Activated T-cell treated with anti-CD3 and anti-CD28 coated beads for 24 hours (primary cell): ENCODE measurements at places on chromosomes 6 and 20.

DNA sequence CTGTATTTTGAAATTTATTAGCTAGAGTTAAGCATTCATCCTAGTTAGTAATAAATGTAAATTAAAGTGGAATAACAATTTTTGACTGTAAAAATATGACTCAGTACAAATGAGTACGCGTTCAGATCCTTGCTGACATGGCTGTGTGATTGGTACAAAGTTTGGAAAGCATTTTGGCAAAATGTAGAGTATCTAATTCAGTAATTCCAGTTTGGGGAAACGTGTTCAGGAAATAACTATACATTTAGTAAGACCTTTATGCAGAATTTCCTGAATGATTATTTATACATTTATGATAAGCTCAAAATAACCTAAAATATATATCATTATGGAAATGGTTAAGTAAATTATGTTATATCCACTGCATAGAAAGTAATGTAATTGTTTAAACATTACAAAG, 8.0 kb downstream of the VTA1 start:
- no peak for DNase-seq

- DNase-seq: no peak
Measured at GRCh38 chr6:26502626-26503025, 2.5 kb downstream of the BTN1A1 start.

DNA sequence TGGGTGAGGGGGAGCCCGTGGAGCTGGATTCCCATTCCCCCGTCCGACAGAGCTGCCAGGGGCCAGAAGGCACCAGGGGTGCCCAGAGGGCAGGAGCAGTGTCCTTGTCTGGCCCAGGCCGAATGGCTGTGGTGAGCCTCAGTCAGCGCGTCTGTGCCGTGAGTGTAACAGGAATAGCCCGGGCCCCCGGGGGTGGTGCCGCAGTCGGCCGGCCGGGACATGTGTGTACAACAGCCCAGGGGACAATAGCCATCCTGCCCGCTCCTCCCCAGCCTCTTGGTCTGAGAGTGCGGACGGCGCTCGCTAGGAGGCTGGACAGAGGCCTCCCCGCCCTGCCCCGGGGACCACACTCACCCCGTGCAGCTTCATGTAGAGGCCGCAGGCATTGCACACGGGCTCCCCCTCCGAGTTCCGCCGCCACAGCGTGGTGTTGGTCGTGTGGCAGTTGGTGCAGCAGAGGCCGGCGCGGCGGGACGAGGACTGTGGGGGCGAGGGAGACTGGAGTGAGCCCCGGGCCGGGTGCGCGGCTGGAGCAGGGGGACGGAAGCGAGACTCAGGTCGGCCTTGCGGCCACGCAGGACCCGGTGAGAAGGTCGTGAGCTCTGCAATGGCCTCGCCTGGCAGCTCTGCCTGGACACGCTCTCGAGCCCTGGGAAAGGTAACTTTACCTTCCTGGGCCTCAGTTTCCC, 9.6 kb downstream of the GATA5 start:
- DNase-seq: no peak

DNA sequence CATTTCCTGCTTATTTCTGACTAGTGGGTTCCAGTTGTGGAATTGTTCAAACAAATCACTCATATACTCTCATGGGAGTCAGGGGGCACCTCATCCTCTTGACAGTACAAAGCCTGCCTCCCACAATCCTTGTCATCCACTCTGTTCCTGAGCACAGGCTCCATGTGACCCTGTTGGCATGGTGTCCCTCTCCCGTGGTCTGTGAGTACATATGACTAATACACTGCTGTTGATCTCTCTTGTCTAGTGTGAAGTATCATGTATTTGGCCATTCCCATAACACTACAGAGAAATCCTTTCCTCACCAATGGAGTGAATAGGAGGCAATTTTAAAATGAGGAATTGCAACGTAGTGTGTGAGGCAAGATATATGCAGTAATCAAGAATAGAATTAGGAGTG, 185.3 kb downstream of the OGFRL1 start:
- no peak for DNase-seq

- DNase-seq: no peak
Measured at GRCh38 chr6:1946583-1946982, 298.8 kb downstream of the GMDS start.

DNA sequence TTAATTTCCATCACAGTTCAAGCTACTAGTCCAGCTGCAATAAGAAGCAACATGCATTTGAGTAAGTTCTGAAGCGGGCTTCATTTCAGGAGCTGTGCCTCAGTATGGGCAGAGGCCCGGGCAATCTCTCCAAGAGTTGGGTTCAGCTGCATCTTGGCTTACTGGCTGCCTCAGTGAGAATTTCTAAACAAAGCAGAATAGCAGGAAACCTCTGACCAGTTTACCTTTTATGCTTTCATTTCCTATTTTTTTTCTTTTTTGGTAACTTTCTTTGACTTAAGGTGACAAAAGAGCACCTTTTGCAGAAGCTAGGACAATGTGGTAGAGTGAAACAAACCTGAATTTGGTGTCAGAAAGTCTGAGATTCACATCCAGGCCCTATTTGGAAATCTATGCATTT, 51.0 kb upstream of the FBXO30 start:
- no peak for DNase-seq

DNA sequence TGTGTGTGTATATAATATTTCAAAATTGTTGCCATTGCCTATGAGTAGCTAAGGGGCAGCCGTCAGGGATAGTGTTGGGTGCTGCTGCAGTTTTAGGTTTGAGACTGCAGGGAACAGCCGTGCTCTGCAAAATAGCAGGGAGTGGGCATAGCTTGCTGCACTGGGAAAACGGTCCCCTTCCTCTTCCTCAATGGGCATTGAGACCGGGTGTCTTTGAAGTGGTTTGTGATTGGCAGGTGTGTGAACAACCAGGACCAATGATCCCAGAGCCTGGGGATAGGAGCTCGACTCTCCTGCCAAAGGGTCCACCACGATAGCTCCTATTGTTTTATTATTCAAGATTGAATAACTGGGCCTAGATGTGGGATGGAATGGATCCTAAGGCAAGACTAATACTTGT, 5.1 kb upstream of the EBF4 start:
- DNase-seq: no peak

DNA sequence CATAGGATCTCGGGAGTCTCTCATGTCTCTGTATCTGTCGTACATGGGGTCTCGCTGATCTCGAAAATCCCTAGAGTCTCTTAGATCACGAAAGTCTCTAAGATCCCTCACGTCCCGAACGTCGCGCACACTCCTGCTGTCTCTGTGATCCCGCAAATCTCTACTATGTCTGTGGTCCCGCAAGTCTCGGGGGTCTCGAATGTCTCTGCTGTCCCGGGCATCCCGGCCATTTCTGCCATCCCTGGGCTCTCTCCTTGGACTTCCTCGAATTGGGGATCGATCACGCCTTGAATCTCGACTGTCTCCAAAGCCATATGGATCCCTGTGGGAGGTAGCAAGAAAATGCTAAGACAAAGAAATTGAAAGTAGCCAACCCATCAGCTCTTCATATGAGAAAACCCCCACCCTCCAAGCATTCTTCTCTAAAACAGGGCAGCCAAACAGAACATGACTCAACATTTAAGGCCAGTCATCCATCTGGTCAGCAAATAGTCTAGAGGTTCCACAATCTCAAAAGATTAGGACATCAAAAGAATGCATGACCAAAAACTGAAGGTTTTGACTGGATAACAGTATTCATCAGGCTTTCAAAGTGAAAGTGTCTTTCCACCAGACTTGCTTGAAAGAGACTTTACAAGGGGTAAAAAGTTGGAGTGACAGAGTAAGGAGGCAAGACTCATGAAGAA, 19.4 kb downstream of the NCOA5 start:
- no peak for DNase-seq

GRCh38 chr6:134491477-134491876, 173.6 kb upstream of the SGK1 start:
- DNase-seq: no peak

DNA sequence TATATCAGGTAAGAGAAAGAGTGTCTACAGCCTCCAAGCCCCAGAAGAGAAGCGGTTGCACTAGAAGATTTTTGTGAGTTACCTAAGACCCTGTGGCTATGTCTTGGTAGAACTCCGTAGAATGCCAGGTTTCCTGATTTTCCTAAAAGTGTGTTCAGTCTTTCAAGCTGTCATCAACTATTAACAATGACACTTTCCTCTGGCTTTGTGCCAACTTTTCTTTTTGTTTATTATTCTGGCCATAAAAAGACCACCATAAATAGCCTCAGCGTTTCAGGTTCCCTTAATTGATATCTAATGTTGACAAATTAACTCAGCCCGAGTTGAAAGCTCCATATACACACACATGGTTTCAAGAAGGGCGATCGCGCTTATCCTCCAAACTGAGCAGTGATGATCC, 1.2 kb downstream of the PAK5 start:
- no peak for DNase-seq
